Cerebellum (tissue), 4 donors: ENCODE measurements at places on chromosomes 16 and 17. TPM values are rescaled to one million over a fixed set of nuclear protein-coding genes. Genes with fewer than 3 reads are reported as not detected.

DNA sequence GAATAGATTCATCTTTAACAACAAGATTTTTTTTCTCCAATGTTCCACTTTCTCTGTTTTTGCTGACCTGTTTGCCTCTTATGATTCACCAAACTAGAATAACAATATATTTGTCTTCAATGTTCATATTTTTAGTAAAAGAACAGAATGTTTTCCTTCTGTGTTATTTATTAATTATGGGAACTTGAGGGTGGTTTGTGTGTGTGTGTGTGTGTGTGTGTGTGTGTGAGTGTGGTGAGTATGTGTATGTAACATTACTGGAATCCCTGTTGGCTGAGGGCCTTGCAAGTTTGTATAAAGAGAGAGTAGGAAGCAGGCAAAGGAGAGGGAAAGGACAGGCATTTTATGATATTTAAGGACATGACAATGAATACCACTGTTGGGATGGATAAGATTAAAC, 13.8 kb downstream of the STXBP4 start:
- DNase-seq, result no peak

The CALB2 gene
- total RNA-seq, result 8.3 TPM

DNA sequence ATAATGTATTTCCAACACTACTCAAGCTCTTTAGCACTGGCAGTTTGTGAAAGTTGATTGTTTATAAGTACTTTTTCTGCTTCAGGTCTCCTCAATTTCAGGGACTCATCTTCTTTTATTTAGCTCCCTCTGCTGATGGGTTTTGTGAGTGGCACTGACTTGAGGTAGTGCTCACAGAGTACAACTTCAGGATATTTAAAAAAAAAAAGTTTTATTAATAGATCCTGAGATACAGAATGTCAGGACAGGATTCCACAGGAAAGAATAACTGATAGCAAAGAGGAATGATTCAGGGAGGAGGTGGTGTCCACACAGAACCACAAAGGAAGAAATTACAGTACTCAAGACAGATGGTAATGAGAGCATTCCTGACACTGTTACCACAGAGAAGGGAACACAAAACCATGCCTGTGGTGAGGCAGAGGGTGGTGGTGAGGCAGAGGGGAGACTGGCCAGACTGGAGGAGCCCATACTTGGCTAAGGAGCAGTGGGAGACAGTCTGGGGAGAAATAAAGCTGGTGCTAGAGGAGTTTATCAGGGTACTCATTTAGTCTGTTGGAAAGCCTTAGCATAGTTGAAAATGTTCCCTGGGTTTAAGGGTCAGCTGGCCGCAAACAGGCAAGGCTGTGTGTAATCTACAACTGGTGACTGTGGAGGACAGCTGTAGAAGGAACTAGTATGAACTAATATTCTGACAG, 63.7 kb downstream of the SPAG9 start:
- DNase-seq, result peak; percentile 43

GRCh38 chr17:17575360-17576251, 15.9 kb downstream of the PEMT start:
- DNase-seq, result no peak

DNA sequence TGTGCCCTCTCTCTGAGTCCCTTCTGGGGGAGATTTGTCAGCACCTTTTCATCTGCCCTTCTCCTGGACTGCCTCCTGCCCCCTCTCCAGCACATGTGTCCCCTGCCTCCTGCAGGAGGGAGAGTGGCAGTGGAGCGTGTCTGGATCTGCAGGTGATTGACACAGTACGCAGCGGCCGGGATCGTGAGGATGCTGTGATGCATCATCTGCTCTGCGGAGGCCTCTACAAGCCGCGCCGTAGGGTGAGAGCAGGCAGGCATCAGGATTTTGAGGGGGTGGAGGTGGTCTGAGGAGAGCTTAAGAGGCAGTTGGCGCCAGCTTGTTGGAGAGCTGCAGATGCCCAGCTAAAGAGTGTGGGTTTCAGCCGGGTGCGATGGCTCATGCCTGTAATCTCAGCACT, 10.9 kb downstream of the SLC9A5 start:
- no peak for DNase-seq

DNA sequence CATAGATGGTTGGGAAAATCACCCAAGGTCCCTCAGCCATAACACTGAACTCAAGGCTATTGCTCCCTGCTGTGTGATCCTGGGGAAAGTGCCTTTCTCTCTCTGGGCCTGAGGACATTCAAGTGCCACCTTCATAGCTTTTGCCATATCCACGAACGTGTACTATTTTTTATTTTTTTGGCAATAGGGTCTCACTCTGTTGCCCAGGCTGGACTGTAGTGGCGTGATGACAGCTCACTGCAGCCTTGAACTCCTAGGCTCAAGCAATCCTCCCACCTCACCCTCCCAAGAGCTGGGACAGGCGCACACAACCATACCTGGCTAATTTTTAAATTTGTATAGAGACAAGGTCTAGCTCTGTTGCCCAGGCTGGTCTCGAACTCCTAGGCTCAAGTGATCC, 10.6 kb downstream of the PLLP start:
- DNase-seq, result no peak

The NOL3 gene
- 8.3 TPM for total RNA-seq

GRCh38 chr17:77490361-77491183, 349.8 kb downstream of the SEC14L1 start:
- no peak for DNase-seq

- DNase-seq, result no peak
These were observed 45.8 kb downstream of the COX4I1 start for GRCh38 chr16:85845266-85845665.

DNA sequence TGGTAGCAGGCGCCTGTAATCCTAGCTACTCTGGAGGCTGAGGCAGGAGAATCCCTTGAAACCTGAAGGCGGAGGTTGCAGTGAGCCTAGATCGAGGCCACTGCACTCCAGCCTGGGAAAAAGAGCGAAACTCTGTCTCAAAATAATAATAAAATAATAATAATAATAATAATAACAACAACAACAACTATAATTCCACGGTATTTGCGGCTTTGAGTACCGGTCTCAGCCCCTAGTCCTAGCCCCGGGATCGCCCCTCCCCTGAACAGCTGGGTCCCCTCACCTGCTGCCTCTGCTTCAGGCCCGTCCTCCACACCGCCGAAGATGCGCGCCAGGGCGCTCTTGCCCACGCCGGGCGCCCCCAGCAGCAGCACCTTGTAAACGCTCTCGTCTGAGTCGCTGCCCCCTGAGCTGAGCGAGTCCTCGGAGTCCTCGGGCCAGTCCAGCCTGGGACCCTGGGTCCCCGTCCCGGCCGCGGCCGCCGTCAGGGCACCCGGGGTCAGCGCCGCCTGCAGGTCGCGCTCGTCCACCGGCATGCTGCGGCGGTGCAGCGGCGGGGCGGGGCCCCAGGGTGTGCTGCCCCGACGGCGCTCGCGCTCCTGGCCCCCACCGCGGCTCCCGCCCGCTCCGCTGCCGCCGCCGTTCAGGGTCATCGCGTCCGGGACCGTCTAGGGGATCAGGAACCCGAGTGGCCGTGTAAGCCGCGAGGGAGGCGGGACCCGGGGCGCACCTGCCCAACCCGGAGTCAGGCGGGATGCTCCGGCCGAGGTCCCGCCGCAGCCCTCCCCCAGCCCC, 611 bp downstream of the RRAD start:
- DNase-seq, result peak; percentile 48

GRCh38 chr17:21285164-21286065, 904 bp downstream of the MAP2K3 start:
- no peak for DNase-seq

The TEX19 gene
- not detected for total RNA-seq

- DNase-seq, result peak; percentile 84
These were observed at the start of gene LLGL2 for GRCh38 chr17:75524970-75525805. Gene LLGL2 (plus strand): TSS chr17:75525697. CDS start chr17:75543427, 17,730 bp downstream.

DNA sequence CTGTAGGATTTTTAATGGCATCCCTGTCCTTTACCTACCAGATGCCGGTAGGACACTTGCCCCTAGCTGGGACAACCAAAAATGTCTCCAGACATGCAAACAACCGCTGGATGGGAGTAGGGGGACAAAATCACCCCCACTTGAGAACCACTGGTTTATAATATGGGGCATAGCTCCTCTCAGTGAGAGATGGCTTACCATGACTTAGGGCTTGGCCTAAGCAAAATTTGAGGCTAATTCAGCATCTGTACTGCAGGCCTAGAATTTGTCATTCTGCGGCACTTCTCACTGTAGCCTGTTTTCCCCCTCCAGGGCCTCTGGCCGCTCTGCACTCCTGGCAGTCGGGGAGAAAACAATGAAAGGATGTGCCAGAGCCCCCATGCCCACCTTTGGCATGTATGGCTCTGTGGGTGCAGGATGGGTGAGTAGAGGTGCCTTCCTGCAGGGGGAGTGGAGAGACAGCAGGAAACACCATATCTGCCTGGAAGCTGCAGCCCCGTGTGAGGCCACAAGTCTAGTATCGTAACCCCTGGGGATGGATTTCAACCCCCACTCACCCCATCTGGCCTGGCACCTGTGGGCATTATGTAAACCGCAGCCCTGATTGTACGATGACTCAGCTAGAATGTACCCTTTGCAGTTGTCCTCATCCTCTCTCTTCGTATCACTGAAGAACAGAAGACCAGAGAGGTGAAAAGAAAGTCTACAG, 268.1 kb downstream of the SOX9 start:
- DNase-seq, result no peak
